ENCODE measurements at places on chromosomes 11 and 22. TPM values are rescaled to one million over a fixed set of nuclear protein-coding genes. Genes with fewer than 3 reads are reported as not detected.

The NXPE1 gene
- not detected for total RNA-seq

The OR51B5 gene
- not detected for total RNA-seq

The CABP4 gene
- total RNA-seq = 1.9 TPM

The PATE1 gene
- not detected for total RNA-seq

The SMC1B gene
- 2.1 TPM for total RNA-seq

The KCNJ5 gene
- not detected for total RNA-seq

The VSIG10L2 gene
- total RNA-seq = not detected

The LRRC4C gene
- total RNA-seq = not detected

DNA sequence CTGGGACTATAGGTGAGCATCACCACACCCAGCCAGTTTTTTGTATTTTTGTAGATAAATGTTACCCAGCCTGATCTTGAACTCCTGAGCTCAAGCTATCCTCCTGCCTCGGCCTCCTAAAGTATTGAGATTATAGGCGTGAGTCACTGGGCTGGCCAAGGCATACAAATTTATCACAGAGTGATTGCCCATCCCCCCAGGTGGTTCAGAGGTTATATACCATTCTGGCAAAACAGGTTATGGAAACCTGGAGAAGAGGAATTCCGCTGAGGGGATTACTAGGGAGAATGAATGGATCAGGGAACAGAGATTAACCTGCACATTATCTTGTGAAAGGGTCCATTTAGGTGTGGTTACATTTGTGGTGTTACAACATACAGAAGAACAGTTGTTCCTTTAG lies 8.1 kb downstream of the ATG13 start:
- no peak for DNase-seq

DNA sequence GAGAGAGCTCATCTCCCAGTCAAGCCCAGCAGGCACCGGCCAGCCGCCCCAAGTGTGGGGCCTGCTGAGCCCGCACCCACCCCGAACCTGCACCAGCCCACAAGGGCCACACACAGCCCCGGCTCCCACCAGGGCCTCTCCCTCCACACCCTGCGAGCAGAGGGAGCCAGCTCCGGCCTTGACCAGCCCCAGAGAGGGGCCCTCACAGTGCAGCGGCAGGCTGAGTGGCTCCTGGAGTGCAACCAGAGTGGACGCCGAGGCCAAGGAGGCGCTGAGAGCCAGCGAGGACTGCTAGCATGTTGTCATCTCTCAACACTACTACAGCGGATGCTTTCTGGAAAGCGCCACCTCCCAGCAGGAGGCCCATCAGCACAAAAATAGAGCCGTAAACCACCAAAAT lies 10.9 kb downstream of the DEFB108B start:
- DNase-seq = no peak

- DNase-seq = no peak
Measured at GRCh38 chr22:27296091-27296675, 505.4 kb downstream of the MN1 start.

DNA sequence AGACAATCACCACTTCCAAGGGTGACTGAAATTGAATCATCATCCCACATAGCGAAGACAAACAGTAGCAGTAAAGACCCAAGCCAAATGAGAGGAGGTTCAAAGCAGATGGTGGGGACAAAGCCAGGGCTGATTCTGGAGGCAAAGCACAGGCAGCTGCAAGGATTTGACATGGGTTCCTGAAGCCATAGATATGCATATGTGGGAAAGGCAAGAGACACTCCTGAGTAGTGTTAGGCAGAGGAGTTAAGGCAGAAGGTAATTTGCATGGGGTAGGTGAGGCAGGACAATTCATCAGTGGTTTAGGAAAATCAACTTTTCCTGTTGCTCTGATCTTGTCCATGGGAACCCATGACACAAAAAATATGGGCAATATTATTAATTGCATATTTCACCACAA lies 462.8 kb downstream of the FAM181B start:
- DNase-seq = no peak

GRCh38 chr11:77151804-77152509 lies 23.9 kb downstream of the MYO7A start:
- DNase-seq = peak; percentile 82

GRCh38 chr22:19757140-19757984 lies 3.2 kb upstream of the TBX1 start:
- DNase-seq = no peak

- no peak for DNase-seq
Measured at GRCh38 chr11:95360377-95361075, 129.5 kb upstream of the SESN3 start.

DNA sequence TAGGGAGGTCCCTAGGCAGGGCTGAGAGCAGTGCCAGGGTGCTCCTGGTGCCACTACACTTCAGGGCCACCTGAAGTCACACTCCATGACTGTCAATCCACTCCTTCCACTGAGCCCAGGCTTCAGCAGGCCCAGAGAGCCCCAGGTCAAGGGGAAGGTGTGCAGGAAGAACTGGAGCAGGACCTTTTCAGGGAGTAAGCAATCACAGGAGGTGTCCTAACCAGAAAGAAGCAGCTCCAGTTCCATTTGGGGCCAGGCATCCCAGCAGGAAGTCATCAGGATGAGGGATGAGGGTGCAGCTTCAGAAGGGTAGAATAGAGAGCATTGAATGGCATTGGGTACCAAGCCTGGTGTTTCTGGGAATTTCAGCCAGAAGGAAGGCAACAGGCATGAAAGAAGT lies 556.5 kb downstream of the INSC start:
- DNase-seq = no peak

GRCh38 chr11:95516786-95517185 lies 272.8 kb downstream of the FAM76B start:
- no peak for DNase-seq

GRCh38 chr11:33160587-33160986 lies 693 bp downstream of the CSTF3 start:
- no peak for DNase-seq

DNA sequence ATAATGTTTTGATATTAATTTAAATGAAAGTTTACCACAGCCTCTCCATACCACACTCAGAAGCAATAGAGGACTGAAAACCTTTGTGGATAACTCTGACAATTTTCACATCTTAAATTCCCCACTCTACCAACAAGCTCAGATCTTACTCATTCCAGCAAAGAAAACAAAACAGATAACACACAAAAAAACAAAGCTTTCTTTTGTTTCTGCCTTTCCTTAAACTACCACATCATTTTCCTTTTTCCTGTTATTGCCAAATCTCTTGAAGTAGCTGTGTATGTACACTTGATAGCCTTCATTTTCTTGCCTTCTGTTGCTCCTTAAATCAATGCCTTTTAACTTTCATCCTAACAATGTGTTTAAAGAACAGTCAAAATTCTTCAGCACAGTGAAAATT lies 484.9 kb downstream of the NTM start:
- DNase-seq = no peak

DNA sequence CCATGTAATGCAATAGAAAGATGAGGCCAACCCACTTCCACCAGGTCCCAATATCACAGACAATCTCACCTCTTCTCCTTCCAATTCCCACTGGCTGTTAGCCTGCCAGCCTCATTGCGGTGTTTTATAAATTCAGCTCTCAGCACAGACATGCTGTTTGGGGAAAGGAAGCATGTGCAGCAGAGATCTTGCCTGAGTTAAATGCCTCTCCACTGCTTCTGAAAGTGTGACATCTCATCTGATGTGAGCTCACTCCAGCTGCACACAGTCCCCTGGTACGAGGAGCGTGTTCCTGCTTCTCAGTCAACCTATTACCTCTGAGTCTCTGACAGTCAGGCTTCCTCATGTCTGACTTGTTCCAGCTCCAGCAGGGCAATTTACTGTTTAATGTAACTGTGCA lies 122.7 kb upstream of the GUCY1A2 start:
- no peak for DNase-seq

DNA sequence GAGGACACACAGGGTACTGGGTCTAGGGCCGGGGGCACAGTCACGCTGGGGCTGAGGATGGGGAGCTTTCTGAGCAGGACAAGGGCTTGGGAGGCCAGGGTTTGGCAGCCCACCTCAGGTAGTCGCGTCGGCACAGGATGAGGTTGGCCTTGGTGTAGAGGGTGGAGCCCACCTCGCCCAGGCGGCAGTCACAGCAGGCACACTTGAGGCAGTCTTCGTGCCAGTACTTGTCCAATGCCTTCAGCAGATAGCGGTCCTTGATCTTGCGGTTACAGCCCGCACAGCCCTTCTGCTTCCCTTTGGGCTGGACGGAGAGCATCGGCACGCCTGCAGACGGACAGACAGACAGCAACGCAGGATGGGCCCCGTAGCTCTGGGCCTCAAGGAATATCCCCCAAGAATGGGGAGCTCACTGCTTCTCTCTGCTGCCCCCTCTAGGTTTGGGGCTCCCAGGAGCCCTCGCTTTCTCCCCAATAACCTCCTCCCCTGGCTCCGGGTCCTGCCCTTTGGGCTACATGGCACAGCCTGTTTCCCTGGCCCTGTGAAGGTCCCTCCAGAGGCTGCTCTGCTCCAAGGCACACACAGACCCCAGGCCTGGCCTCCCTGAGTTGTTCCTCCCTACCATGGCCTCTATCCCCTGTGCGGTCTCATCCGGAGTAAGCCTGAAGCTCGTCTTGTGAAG lies 33.4 kb downstream of the LMO1 start:
- no peak for DNase-seq

DNA sequence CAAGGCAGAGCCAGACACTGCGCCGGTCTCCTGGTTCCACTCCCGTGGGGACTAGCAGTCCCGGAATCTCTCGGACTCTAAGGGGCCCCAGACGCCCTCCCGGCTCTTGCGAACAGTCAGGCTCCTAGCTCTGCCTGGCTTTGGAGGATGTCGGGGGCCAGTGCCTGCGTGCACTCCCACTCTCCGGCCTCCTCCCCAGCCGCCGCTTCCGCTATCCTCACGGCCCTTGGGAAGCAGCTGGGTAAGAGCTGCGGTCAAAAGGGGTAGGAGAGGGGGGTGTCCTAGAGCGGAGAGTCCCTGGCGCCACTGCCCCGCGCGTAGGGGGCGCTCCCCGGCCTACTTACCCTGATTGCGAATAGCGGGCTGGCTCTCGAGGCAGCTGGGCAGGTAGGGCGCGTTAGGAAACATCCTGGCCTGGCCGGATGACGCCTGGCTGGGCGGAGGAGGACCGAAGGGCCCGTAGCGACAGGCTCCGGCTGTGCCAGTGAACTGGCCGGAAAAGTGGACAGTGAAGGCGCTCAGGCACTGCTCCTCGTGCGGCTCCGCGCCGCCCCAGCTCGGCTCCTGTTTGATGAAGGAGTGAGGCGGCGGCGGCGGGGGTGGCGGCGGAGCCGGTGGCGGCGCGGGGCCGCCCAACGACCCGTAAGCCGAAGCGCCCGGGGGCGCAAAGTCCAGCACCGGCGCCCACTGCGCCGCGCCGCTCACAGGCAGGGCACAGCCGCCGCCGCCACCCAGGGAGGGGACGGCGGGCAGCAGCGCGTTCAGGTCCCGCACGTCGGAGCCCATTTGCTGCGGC lies 785 bp downstream of the WT1 start:
- DNase-seq = no peak

DNA sequence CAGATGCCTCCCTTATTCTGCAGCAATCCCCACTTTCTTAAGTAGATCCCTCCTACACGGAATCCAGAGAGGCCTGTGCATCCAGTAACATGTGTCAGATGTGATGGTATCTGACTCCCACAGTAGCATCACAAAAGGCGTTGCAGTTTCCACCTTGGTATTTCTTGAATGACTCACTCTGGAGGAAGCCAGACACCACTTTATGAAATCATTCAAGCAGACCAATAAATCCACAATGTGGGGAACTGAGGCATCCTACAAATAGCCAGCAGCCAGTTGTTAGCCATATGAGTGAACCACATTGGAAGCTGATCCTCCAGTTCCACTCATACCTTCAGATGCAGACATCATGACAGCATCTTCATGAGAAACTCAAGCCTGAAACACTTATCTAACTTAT lies 798.1 kb downstream of the OPCML start:
- no peak for DNase-seq

- DNase-seq = no peak
Measured at GRCh38 chr22:19628038-19628776, 86.1 kb upstream of the SEPTIN5 start.

DNA sequence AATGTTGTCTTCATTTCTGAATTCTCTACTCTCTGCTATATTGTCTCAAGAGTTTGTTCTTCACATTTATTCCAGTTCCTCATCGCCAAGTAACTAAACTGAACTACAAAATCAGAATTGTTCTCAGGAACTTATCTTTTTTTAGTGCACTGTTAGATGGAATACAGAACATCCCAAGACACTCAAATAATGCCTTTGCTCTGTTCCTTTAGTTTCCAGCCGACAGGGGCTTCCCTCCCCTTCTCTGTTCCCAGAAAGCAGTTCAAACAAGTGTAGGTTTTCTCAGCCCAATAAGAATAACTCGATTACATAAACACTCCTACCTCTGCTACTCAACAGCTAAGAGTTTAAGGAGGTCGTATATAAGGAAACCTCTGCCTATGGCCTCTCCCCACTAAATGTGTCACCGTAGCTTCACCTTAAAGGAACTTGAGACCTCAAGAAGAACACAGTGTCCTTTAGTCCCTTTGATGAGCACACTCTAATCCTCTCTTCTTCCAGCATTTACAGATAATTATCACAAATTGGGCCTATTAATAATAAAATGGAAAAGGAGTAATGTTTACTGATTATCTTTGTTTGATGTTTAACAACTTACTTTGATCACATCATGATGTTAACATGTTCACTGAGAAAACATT lies 6.9 kb downstream of the POU2AF3 start:
- no peak for DNase-seq

GRCh38 chr11:108206171-108206570 lies 16.3 kb downstream of the NPAT start:
- no peak for DNase-seq

- DNase-seq = no peak
Measured at GRCh38 chr11:109112261-109112660, 309.7 kb upstream of the C11orf87 start.

DNA sequence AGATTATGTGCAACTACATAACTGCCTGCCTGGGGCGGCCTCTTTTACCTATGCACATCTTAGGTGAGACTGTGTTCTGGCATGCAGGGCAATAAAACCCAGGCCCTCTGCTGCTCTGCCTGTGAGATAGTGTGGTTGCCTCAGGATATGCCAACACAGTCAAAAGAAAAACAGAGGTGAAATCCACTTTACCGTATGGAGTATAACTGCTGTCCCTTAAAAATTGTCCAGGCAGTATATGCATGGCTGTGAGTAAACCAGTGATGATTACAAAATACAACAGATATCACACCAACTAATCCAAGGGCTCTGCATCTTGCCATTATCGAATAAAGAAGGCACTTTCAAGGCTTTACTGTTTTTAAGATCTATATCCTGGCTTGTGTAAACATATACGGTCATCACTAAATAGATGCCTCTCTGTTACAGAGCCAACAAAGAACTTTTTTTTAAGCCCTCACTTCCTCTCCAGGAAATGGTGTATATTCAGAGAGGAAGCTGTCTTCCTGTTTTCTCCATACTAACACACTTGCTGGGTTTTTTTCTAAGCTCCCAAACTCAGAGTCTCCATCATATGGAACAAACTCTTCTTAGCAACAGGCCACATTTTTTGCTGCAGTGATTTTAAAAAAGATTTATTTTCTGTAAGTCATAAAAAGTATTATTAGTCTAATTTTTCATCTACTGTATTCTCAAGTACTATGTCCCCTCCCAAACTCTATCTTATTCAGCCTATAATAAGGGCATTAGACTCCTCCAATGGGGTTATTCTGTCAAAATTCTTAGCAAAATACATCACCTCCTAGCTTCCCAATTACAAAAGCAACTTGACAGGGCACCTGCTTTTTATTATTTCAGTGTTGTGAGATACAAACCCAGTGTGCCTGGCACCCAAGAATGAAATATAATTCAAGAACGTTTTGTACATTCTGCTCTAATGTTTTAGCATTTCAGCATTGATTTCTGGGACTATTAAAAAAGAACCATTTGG lies 135.2 kb downstream of the MAML2 start:
- peak; percentile 43 for DNase-seq

All from activated CD8-positive, alpha-beta T cell treated with anti-CD3 and anti-CD28 coated beads, Interleukin-2, amount 10 ng/mL, durations not matched to agents 7 days and 5 days (primary cell).